ENCODE measurements at places on chromosomes 11 and 22.

DNA sequence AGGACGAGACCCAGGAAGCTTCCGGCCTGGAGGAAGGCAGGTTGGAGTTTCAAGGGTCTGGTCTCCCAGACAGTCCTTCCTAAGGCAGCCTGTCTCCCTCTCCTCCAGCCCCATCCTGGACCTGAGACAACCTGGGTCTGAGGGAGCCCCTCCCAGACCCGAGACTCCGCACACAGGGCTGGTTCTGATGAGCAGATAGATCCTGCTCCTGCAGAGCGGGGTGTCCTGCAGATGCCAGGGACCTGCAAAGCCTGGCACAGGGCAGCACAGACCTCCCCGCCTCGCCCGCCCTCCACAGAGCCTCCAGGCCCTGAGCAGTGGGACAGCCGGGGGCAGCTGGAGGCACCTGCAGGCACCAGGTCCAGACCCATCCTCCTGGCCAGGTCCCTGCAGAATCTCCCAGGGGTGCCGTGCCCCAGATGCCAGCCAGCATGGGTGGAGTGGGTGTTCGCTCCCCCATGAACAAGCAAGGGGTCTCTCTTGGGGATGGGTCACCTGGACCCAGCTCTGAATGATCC lies 7.8 kb downstream of the PIM3 start:
- DNase-seq: no peak

- no peak for DNase-seq
These were observed 46.9 kb downstream of the C11orf96 start for GRCh38 chr11:43989162-43989981.

DNA sequence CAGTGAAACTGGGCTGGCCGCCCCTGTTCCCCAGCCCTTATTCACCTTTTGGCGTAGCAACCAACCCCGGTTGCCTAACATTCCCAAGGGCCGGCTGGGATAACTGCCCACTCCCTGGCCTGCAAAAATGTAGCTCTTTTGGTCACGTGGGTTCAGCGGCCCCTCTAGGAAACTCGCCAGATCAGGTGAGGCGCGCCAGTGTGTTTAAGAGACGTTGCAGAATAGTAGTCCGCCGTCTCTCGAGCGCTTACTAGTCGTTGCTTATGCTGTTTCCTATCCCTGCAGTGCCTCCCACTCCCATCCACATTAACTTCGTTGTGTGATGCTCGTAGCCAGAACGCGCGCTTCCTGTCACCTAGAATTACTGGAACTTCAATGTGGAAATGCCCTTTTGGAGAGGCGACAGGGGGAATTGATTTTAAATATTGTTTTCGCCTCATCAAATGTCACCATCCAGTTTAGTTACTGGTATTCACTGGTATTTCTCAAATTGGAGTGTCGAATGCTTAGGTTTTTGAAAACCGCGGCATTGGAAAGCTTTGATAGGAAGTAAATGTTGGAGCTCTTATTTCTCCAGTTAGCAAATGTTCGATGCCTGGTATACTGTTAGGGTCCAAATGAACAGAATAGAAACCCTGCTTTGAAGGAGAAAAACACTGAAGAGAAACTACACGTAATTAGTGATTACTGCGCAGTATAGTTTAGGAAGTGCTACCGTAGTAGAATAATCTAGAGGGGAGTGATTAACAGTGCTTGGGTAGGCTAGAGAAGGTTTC lies 823 bp downstream of the CEP57 start:
- DNase-seq: peak; percentile 62

- no peak for DNase-seq
These were observed 54.8 kb downstream of the PTPRJ start for GRCh38 chr11:48034926-48035871.

All from stimulated activated CD4-positive, alpha-beta T cell treated with anti-CD3 and anti-CD28 coated beads, Interleukin-2, amount 100 ng/mL, for 24 hours (primary cell).